ENCODE measurements at places on chromosomes 2 and 18.

- DNase-seq: no peak
Observed at GRCh38 chr2:48715042-48715899, 40.3 kb downstream of the LHCGR start.

DNA sequence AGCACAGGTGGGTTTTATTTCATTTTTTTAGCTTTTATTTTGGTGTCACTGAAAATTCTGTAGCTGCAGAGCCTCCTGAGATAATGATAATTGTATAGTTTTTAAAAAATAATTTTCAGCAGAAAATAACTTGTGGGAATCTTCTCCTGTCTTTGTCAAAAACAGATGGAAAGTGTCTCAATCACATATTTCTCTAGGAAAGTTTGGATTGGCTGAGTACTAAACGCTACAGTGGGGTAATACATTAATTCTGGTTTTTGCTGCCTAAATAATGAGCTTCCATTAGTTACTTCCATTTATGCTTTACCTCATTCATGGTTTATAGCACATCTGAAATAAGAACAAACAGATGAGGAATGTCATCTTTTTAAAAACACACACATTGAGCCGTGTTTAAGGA lies 2.2 kb downstream of the TWIST2 start:
- no peak for DNase-seq

DNA sequence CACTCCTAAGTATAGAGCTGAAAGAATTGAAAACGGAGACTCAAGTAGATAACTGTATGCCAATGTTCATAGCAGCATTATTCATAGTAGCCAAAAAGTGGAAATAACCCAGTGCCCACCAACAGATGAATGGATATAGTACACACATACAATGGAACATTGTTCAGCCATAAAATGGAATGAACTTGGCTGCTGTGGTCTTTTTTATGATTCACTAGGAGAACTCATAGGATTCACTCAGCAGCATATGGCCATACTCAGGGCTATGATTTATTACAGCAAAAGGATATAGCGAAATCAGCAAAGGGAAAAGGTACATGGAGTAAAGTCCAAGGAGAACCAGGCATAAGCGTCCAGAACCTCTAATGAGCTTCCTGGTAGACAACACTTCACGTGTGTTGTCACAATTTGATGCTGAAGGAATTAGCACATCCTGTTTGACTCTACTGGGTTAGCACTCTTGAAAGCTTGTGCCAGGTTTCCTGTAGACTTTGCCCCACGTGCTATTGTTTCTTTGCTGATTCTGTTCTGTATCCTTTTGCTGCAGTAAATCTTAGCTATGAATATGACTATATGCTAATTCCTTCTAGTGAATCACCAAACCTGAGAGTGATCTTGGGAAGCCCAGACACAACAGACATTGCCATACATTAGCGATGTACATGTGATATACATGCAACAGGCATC lies 15.7 kb downstream of the SPC25 start:
- no peak for DNase-seq

DNA sequence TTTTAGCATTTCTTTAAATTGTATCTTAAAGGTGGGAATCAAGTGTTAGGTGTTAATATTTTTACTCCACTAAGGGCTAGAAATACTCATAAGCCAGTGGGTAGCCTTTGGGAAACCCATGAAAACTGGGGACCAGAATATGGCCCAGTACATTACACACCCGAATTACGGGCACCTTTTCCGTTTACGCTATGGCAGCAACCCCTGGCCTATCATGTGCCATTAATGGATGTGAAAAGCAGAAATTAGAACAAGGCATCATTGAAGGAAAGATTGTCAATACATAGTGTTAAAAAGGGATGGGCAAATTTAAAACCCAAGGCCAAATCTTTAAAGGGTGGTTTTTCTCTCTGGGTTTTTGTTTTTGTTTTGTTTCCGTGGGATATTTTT lies 781 bp downstream of the FARP2 start:
- DNase-seq: no peak

DNA sequence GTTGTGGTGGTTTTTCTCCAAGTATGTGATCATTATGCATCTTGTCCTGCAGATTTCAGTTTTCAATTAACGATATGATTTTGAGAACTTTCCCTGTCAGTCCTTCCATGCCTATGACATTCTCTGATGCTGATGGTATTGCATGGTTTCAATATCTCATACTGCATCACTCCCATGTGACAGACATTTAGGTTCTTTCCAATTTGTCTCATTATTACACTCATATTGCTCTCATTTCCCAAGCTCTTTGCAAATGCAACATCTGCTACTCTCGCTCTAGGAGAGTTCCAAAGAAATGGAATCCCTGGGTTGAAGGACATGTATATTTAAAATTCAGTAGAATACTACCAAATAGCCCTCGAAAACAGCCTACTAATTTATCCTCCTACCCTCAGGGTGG lies 125.5 kb downstream of the MARCHF4 start:
- no peak for DNase-seq

- no peak for DNase-seq
Observed at GRCh38 chr18:3879114-3879835, 429.3 kb downstream of the TGIF1 start.

DNA sequence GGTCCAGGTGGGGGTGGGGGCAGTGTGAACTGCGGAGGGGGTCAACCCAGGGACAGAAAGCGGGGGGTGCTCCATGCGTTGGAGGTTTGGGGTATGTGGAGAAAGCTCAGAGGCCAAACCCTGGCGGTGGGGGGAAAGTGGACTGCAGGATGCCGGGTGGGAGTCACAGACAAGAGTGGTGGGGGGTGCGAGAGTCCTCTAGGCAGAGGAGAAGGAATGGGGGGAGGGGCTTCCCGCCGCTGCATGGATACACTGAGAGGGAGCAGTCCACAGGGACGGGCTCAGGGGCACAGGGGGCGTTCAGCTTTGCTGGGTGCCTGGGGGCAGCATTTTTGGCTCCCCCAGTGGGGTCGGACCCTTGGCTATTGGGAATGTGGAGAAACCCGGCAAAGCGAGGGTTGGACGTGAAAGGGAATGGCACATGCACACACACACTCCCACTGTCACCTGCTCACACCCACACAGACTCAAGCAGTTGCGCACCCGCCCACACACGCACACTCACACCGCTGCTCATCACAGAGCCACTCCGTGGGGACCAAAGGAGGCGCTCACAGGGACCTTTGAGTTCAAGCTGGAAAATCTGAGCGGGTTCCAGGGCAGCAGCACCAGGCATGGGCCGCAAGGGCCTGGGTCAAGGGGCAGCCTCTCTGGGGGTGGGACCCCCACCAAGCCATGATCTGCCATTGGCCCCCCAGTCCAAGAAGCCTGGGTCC lies 7.7 kb downstream of the GBX2 start:
- DNase-seq: no peak
